ENCODE measurements at places on chromosomes 7 and 10.

GRCh38 chr7:41374150-41374848 lies 328.6 kb downstream of the INHBA start:
- DNase-seq = no peak

DNA sequence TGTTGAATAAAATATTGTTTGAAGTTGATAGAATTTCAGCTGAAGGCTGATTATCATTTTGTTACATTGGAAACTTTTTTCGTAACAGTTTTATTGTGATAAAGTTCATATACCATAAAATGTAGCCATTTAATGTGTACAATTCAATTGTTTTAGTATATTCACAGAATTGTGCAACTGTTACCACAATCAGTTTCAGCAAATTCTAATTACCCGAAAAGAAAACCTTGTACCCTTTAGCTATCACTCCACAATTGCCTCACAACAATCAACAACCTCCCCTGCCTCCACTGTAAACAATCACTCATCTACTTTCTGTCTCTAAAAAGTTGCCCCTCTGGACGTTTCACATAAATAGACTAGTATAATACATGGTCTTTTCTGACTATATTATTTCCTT lies 179.7 kb upstream of the BET1 start:
- DNase-seq = no peak

- no peak for DNase-seq
Observed at GRCh38 chr10:119100434-119101238, 3.3 kb upstream of the DENND10 start.

GRCh38 chr10:118047157-118047719 lies 497 bp upstream of the RAB11FIP2 start:
- DNase-seq = no peak

DNA sequence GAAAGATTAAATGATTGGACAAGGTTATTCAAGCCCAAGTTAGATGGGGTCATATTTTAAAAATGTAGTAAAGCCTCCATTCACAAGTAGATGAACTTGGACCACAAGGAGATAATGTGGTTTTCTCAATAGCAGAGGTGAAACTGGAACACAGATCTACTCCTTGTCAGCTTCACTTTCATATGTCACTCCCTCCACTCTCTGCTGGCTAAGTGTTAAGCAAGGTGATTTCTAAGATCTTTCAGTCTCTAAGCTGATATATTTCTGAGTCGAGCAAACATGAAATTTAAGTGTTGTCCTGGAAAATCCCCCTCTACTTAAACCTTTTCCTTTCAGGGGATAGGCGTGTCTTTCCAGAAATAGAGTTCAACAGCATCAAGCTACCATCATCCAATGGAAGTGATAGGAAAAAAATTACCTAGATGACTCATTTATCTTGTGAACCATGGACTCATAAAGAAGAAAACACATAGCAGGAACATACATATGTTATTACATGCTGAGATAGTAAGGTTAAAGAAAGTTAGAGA lies 275.0 kb downstream of the PTEN start:
- no peak for DNase-seq

DNA sequence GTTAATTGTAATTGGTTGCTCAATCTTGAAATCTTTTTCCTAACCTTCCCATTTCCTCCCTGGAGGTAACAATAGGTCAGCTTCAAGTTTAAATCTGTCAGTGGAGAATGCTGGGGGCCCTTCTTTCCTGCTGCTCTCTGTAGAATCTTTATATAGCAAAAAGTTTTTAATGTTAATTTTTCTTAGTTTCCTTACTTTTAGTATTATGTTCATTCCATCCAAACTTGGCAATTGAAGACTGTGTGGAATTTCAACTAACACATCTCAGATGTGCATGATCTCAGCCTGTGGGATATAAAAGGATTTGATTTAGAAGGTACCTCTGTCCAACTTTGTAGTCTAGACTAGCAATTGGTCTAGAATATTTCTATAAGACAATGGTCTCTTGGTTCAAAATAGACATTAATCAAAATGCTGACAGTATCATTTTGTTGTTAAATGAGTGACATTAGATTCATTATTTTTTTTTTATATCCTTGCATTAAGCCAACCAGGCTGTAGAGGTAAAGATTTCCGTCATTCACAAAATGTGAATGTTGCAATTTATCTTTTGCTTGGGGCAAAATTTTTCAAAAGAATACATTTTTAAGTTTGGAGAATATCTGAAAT lies 100.4 kb upstream of the SEMA3A start:
- no peak for DNase-seq

DNA sequence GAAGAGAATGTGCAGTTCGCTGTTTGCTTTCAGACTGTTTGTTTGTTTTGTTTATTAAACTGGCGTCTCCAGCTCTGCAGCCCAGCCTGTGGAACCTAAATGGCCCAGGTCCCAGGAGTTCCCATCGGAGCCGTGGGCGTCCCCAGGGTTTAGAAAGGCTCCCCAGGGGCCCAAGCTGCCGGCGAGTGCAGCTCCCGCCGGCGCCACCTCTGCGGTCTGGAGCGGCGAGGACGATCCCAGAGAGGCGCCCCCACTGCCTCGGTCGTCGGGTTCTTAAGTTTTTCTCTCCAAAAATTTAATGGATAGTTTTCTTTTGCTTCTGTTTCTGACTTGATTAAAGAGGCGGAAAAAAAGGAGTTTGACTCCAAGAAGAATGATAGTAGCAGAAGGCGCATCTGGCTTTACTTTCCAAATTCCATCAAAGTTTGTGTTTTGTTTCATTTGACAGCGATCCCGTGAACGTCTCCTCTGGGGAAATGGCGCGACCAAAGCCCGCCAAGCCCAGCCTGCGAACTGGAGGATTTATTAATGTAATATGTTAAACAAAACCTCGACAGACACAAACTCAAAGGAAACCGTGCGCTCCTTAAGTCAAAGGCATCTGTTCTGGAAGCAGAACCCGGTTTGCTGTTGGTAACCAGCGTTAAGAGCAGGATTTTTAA lies 718 bp upstream of the FZD1 start:
- peak; percentile 76 for DNase-seq

DNA sequence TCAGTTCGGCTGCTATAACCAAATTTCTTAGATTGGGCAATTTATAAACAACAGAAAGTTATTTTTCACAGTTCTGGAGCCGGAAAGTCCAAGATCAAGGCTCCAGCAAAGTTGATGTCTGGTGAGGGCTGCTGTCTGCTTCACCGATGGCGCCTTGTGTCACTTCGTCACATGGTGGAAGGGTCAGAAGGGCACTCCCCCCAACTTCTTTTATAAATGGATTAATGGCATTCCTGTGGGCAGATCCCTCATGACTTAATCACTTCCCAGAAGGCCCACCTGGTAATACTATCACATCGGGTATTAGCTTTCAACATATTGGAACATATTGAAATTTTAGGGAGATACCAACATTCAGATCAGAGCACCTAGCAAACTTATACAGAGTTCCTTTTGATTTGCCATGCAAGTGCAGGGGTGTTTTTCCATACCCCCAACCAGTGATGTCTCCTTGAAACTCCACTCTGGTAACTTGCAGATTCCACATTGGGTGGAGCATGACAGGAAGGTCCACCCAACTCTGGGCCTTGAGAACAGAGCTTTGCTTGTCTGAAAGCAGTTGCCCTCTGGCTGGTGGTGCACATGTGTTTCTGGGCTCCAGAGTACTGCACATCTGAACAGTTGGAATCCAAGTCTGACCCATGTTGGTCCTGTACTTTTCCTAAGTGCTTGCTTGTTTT lies 85.1 kb upstream of the KMT2E start:
- DNase-seq = no peak

GRCh38 chr10:97633921-97634320 lies 621 bp upstream of the MORN4 start:
- no peak for DNase-seq

DNA sequence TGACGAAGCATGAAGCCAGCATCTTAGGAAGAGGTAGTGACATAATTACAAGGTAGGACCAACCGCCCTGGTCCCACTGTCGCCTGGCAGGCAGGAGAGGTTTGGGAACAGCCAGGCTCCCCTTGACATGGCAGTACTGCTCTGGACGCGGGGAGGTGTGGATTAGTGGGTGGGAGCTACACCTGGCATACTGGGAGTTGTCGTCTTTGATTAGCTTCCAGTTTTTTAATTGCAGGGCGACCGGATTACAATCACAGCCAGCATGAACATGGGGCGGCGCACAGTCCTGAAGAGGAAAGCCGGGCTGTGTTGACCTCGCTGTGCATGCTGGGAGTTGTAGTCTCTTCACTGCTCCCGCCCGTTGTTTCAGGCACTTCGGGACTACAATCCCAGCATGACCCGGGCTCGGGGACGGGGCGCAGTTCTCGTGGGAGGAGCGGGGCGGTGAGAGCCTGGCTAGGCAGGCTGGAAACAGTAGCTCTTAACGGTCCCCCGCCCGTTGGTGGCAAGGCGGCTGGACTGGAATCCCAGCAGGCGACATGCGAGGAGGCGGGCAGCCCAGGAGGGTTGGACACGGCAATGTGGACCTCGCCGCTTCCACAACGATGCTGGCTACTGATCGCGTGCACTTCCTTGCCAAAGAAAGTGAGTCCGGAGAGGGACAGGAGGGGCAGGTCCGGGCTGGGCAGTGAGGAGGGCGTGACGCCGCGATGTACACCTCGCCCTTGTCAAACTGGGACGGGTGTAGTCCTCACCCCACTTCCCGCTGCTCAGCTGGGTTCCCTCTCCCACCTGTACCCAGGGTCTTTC lies 98.0 kb upstream of the ZNF722 start:
- DNase-seq = peak; percentile 19

GRCh38 chr10:133254421-133255120 lies 16.9 kb downstream of the VENTX start:
- no peak for DNase-seq

DNA sequence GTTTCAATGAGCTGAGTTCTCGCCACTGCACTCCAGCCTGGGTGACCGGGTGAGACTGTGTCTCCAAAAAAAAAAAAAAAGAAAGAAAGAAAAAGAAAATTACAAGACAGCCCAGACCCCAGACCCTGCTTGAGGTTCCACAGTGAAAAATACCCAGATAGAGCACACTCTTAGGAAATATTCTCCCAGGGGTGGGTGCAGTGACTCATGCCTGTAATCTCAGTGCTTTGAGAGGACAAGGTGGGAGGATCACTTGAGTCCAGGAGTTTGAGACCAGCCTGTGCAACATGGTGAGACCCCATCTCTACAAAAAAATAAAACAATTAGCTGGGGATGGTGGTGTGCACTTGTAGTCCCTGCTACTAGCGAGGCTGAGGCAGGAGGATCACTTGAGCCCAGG lies 41.1 kb upstream of the GTF2IRD1 start:
- DNase-seq = no peak

DNA sequence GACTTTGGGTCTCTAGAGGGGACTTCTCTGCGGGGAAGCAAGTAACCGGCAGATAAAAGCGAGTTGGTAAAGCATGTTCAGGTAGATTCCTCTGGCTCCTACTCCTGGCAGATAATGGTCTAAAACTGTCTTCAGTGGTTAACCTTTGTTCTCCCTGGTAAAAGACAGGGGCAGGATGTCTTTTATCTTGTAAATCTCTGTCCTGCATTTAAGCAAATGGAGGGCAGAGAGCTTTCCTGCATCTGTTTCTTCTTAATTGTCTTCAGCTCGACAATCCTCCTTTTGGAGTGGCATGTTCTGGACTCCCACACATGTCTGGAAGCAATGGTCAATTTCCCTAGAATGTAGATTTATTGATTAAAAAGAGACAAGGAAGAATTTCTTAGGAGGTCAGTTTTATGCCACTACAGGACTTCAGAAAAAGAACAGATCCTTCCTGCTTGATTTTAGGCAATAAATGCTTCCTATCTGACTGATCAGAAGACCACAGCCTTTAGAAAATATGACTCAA lies 16.6 kb downstream of the C7orf33 start:
- no peak for DNase-seq

GRCh38 chr7:23544913-23545354 lies 13.2 kb upstream of the TRA2A start:
- DNase-seq = no peak

Data from NCI-H2171 (cell line).